ENCODE measurements at places on chromosomes 7 and 10. TPM values are rescaled to one million over a fixed set of nuclear protein-coding genes. Genes with fewer than 3 reads are reported as not detected.

The CTAGE4 gene
- 0.18 TPM for total RNA-seq

The SERPINE1 gene
- 3,900 TPM for total RNA-seq

The PAX4 gene
- total RNA-seq = not detected

The CDNF gene
- total RNA-seq = 0.47 TPM

The SGPL1 gene
- total RNA-seq = 19.2 TPM

The NDUFB2 gene
- total RNA-seq = 163 TPM

The GOLGA7B gene
- under 0.01 TPM for total RNA-seq

The CADPS2 gene
- total RNA-seq = 53.7 TPM
